ENCODE measurements at places on chromosomes 6 and 20.

DNA sequence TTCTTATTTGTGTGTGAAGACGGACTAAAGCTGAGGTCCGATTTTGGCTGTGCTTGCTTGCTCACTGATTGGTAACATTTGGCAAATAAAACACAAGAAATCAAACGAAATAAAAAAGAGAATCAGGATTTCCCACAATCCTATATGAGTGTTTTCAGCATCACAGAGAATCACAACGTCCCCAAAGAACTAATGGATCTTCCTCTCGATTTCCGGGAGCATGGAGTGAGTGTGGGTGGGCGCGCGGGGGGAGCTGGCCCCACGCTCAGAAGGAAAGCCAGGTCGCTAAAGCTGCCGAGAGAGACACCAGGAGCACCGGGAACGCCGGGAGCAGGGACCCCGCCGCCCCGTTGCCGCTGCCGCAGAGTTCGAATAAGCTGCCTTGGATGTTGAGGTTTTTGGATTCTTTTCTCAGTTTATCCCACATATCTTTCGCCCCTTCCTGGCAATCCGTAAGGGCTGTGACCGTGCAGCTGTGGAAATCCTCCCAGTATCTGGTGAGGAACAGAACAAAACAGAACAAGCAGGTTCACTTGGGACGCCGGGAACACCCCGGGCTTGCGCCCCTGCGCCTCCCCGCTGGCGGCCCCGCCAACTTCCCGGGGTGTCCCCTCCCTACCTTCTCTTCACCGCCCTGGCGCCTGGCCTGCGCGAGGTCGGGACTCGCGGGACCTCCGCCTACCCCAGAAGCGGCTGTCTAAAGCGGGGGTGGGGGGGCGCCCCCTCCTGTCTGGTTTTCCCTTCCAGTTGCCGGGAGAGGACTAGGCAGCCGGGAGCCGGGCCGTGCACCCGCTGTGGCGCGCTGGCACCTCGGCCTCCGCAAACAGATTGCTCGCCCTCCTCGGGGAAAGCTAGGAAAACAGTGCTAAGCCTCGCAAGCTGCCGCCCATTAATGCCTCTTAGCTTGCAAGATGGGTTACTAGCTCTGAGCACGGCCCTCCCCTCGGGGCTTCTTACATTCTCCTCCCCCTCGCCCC is 7.7 kb downstream of the NRN1 start:
- DNase-seq, result peak; percentile 37

- no peak for DNase-seq
Measured at GRCh38 chr6:83867527-83868161, 8.2 kb downstream of the CYB5R4 start.

- DNase-seq, result no peak
Measured at GRCh38 chr6:158033751-158034702, 52.4 kb downstream of the SYNJ2 start.

- peak; percentile 54 for DNase-seq
Measured at GRCh38 chr6:166297606-166298005, 10.6 kb downstream of the PRR18 start.

- no peak for DNase-seq
Measured at GRCh38 chr6:100176311-100176950, 182.4 kb upstream of the MCHR2 start.

GRCh38 chr20:24580855-24581254 is 111.4 kb downstream of the SYNDIG1 start:
- no peak for DNase-seq

GRCh38 chr20:21577551-21577950 is 63.7 kb upstream of the NKX2-2 start:
- DNase-seq, result no peak

- DNase-seq, result no peak
Measured at GRCh38 chr6:16106991-16107787, 21.7 kb upstream of the MYLIP start.

- no peak for DNase-seq
Measured at GRCh38 chr6:36289281-36289878, 19.5 kb downstream of the PNPLA1 start.

DNA sequence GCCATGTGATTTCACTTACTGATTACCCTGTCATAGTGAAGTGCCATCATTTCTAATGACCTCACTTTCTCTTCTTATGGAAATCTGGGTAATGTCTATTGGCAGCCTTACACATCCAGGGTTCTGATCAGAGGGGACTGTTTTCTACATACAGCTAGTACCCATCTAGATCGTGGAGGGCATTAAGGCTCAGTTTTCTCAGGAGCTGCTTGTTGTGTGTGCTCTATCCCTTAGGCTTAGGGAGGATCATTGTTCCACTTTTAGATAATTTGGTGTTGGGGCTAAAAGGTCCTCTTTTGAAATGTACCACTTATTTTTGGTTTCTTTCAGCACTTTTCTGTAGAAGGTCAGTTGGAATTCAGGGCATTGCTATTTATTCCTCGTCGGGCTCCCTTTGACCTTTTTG is 3.8 kb downstream of the HSP90AB1 start:
- DNase-seq, result no peak

- DNase-seq, result no peak
Measured at GRCh38 chr6:116010386-116010785, 50.3 kb downstream of the FRK start.

Data from frontal cortex (tissue), 4 donors.